ENCODE measurements at places on chromosomes 12 and 14.

- DNase-seq = no peak
Observed at GRCh38 chr12:48997719-48998496, 1.3 kb downstream of the DDN start.

GRCh38 chr12:69149270-69149669 lies 90.1 kb upstream of the CPSF6 start:
- DNase-seq = no peak

DNA sequence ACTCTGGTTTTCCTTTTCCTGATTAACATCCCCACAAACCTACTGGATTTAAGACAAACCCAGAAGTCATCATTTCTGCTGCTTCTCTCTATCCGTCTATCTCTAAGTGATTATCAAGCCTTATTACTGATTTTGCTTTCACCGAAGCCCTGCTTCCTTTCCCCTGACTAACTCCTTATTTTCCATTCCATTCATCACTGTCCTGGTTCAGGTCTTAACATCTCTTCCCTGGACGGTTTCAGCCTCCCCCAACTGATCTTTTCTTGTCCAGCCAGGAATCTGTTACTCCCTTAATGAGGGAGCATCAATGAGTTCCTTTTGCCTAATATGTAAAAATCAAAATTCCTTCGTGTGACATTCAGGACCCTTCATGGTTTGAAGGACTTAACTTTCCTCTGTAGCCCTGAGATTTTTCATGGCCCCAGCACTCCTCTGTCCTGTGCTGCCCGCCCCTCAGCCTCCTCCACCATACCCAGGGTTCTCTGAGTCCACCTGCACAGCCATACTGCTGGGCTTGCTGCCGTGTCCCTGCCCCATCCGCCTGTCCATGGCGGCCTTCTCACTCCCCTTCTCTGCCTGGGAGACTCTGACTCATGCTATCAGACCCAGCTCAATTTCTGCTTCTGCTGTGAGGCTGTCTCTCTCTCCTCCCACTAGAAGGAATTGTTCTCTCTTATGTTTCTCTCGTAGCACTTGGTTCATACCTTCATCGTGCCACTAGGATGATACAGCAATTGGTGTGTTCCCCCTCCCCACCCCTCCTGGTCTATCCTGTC lies 167.8 kb upstream of the HIF1A start:
- no peak for DNase-seq

DNA sequence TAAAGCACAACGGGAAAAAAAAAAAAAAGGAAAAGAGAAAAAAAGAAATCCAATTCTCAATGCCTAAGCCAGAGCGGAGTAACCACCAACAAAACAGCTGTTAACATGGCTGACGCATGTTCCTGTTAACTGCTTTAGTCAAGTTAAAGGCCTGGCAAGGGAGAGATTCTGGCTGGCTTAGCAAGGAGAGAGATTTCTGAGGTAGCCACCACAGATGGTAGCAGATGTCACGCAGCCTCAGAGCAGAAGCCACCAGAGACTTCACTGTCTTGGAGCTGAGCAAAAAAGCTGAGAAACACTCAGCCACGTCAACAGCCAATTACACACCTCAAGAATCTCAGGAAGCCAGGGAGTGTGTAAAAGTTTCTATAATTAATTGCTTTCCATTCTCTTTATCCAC lies 87.1 kb downstream of the TMCC3 start:
- no peak for DNase-seq

- no peak for DNase-seq
Observed at GRCh38 chr12:50927356-50927755, 25.0 kb upstream of the HIGD1C start.

GRCh38 chr12:92035477-92035876 lies 110.2 kb downstream of the BTG1 start:
- DNase-seq = no peak

GRCh38 chr12:18139989-18140596 lies 50.1 kb upstream of the RERGL start:
- no peak for DNase-seq

GRCh38 chr12:68335462-68335861 lies 3.3 kb upstream of the MDM1 start:
- no peak for DNase-seq

- DNase-seq = no peak
Observed at GRCh38 chr12:104372061-104372720, 68.7 kb downstream of the EID3 start.

- DNase-seq = no peak
Observed at GRCh38 chr14:67079846-67080245, 109.4 kb upstream of the GARIN2 start.

- no peak for DNase-seq
Observed at GRCh38 chr14:65637780-65638179, 225.2 kb downstream of the FUT8 start.

DNA sequence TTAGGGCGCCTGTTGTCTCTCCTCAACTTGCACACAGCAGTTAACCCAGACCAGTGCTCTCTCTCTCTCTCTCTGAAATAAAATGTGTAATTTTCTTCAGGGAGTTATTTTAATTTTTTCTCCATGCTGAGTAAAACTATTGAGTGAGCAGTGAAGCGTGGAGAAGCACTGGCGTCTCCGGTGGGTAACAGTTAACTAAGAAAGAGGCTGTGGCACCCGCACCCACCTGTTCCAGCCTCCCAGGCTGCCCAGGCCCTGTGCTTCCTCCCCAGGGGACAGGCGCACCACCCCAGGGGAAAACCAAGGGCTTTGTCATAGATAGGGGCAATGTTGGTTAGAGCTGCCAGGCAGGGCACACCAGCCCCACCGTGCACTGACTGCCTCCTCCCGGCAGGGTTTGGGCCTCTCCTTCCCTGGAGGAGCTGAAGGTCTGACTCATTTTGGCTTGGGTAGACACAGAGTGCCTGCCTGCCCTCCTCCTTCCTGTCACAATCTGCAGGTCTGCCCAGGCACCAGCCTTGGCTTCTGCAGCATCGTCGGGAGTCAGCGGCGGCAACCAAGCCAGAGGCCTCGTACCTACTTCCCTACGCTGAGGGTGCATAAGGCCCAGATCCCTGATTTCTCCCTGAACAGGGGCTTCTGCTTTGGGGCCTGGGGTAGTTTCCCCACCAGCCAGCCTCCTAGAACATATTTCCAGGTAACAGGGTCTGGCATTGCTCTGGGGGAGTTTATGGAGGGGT lies 3.9 kb downstream of the HOXC5 start:
- DNase-seq = no peak

- DNase-seq = no peak
Observed at GRCh38 chr12:121439715-121440114, 39.8 kb downstream of the RNF34 start.

DNA sequence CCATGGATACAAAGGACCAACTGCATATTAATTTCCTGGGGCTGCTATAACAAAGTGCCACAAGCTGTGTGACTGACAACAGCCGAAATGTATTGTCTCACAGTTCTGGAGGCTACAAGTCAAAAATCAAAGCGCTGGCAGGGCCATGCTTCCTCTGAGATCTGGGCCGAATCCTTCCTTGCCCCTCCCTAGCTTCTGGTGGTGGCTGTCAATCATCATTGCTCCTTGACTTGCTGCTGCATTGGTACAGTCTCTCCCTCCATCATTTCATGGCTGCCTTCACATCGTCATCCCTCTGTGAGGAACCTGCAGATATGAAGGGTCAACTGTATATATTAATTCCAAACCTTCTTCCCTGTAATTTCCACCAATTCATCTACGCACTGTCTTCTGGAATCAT lies 118.3 kb downstream of the EXOC5 start:
- DNase-seq = no peak

- DNase-seq = peak; percentile 79
Observed at GRCh38 chr12:109477185-109477962, at the start of the genes KCTD10 and UBE3B. TSS of gene KCTD10 (minus strand) at chr12:109477300. CDS start at chr12:109477262, 38 bp downstream. TSS of gene UBE3B (plus strand) at chr12:109477634. CDS start at chr12:109483552, 5,918 bp downstream.

- no peak for DNase-seq
Observed at GRCh38 chr12:45987340-45987727, 3.0 kb downstream of the SCAF11 start.

- no peak for DNase-seq
Observed at GRCh38 chr12:62250671-62251608, 9.3 kb upstream of the USP15 start.

- no peak for DNase-seq
Observed at GRCh38 chr12:41101806-41102205, 86.3 kb upstream of the PDZRN4 start.

- DNase-seq = no peak
Observed at GRCh38 chr12:1273051-1273450, 282.0 kb downstream of the ERC1 start.

- DNase-seq = no peak
Observed at GRCh38 chr14:25046301-25046943, 3.5 kb downstream of the STXBP6 start.

- no peak for DNase-seq
Observed at GRCh38 chr12:65494537-65494936, 216.1 kb downstream of the MSRB3 start.

GRCh38 chr12:11837216-11837934 lies 187.9 kb downstream of the ETV6 start:
- DNase-seq = no peak

- no peak for DNase-seq
Observed at GRCh38 chr12:108689314-108690190, 41.8 kb downstream of the CORO1C start.

GRCh38 chr12:121167951-121168350 lies 35.3 kb downstream of the P2RX7 start:
- DNase-seq = no peak

DNA sequence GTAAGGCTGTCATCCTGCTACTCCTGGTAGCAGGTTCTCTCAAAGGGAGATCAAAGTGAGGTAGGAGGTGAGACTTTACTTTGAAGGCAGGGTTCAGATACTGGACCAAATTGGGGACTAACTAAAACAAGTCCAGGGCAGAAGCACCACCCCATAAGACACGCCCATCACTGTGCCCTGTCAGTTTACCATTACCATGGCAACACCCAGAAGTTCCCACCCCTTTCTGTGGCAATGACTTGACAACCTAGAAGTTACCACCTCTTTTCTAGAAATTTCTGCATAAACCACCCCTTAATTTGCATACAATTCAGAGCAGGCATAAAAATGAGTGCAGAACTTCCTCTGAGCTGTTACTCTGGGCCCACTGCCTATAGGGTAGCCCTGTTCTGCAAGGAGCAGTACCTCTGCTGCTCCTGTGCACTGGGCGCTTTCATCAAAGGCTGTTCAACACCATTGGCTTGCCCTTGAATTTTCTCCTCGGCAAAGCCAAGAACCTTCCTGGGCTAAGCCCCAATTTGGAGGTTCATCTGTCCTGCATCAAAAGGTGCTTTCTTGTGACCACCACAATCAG lies 64.8 kb upstream of the MAX start:
- DNase-seq = no peak

- no peak for DNase-seq
Observed at GRCh38 chr12:108454539-108455139, 60.4 kb upstream of the FICD start.

DNA sequence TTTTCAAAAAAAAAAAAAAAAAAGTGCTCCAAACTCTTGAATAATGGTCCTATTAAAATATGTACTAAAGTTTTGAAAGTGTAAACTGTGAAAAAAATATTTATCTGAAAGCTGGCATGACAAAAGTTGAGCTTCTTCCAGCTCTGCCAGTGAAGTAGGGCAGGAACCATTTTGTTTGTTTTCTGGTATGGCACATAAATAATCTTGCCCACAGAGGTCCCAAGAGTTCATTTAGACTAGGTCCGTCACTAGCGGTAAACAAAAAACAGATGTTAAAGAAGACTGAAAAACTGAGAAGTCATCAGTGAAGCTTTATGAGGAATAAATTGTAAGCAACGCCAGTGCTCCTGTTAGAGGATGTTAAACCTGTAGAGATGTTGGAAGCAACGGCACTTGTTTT lies 7.0 kb downstream of the ERP27 start:
- DNase-seq = no peak

GRCh38 chr12:89384050-89384758 lies 31.9 kb upstream of the DUSP6 start:
- DNase-seq = no peak

- DNase-seq = no peak
Observed at GRCh38 chr12:10395390-10395998, 5.7 kb upstream of the KLRK1 start.

- DNase-seq = no peak
Observed at GRCh38 chr14:98919434-98919833, 352.6 kb downstream of the BCL11B start.

- no peak for DNase-seq
Observed at GRCh38 chr12:99249543-99249942, 398.0 kb upstream of the GARIN6 start.

- no peak for DNase-seq
Observed at GRCh38 chr12:15939111-15939510, 28.0 kb downstream of the DERA start.

DNA sequence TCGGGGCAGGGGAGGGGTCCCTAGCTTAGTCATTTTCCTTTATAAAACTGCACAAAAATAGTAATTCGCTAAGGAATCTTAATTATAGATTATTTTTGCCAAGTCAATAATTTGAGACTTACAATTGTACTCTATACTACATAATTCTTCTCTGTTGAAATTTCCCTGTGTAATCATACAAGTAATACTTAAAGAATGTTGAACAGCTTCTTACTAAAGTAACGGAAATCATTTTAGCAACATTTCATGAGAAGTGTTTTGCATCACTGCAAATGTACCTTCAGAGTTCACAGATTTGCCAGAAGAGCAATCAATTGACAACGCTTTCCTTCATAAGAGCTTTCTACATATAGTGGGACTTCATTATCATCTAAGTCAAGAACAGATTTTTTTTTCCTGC lies 7.9 kb upstream of the GNG2 start:
- DNase-seq = no peak

DNA sequence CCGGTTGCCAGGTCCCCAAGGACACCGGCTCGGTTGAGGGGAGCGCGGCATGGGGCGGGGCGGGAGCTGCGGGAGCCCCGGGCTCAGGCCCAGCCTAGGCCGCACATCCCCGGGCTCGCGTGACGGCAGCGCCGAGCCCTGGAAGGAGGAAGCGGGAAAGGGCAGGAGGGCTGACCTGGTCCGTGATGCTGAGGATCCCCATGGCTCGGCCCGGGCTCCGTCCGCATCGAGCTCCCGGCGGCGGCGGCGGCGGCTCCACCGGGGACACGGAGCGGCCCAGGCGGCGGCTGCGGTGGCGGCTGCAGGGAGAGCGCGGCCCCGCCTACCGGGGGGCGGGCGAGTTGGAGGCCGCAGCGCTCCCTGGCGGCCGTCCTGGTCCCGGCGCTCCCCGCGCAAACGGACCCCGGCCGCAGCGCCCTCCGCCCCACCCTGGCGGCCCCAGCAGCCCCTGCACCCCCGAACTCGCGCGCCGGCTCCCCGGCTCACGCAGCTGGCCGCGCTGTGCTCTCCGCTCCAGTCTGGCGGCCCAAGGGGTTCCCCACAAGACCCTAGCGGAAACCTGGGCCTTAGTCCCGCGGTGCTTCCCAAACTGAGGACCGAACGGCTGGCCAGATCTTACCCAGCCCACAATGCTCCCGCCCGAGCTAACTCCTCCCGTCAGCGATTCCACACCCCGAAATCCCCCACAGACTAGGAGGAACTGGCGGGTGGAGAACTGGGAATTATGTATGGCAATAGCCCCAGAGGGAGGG lies at the start of gene ANKRD52:
TSS of gene ANKRD52 (minus strand) at position 317 of the 752 bp plus-strand sequence. CDS start at position 202, 115 bp downstream.
- DNase-seq = peak; percentile 29

- no peak for DNase-seq
Observed at GRCh38 chr12:6452245-6452943, 552 bp downstream of the TAPBPL start.

Data from activated CD8-positive, alpha-beta memory T cell treated with anti-CD3 and anti-CD28 coated beads for 1 hour (primary cell).